ENCODE measurements at places on chromosomes 2 and 18.

- DNase-seq = no peak
Measured at GRCh38 chr2:62221141-62221540, 25.2 kb downstream of the B3GNT2 start.

- DNase-seq = no peak
Measured at GRCh38 chr2:181304011-181304844, 153.0 kb upstream of the ITGA4 start.

DNA sequence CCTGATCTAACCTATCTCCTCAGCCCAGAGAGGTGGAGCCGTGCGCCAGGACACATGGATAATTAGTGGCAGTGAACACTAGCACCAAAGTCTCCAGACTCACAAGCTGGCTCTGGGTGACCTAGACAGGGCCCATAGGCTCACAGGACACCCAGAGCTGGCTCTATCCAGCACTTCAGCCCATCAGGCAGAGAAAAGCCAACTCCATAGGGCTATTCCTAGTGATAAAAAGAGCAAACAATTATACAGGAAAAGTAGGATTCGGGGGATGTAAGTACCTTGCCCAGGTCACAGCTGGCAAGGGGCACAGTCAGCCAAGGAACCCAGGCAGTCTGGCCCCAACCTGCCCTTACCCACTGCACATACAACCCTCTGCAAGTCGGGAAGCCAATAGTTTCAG, 178.6 kb downstream of the TNS1 start:
- no peak for DNase-seq

DNA sequence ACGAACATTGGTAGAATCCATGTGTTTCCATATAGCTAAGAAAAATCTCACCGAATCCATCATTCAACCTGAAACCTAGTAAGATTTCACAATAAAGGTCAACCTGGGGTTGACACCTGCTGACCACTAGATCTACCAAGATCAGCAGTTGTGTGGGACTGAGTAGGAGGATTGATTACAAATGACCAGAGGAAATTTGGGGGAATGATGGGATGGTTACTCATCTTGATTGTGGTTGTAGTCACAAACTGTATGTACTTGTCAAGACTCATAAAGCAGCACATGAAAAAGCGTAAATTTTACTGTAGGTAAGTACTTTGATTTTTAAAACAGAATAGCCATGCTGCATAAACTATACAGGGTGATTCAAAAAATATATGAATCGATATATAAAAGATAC, 14.7 kb downstream of the DAPL1 start:
- DNase-seq = no peak

- DNase-seq = peak; percentile 32
Measured at GRCh38 chr2:150811259-150811855, 323.9 kb upstream of the RND3 start.

DNA sequence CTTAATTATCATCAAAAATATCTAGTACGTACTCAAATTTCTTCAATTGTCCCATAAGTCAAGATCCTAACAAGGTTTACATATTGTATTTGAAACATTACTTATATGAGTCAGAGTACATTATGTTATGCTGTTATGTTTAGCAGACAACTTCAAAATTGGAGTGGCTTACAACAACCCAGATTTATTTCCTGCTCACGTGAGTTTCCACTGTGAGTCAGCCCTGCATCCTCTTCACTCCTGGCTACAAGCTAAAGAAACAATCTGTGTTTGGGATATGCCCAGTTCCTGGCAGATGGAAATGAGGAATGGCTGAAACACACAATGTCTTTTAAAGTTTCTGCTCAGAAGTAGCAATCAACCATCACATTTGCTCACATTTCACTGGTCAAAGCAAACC, 31.5 kb upstream of the TANC1 start:
- no peak for DNase-seq

DNA sequence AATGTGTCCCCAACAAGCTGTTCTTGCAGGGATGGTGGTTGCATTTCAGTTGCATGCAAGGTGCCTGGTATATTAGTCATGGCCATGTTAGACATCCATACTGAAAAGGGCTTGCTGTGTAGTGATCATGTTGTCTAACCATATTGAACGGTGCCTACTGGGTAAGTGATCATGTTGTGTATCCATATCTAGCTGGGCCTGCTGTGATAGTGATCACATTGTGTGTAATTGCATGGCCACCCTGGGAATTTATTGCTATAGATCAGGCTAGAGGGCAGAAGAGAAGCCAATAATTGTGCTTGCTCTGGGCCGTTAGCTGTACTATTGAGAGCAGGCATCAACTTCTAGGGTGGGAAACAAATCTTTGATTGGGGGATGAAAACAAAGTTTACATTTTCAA, 9.8 kb upstream of the EPC2 start:
- DNase-seq = no peak

DNA sequence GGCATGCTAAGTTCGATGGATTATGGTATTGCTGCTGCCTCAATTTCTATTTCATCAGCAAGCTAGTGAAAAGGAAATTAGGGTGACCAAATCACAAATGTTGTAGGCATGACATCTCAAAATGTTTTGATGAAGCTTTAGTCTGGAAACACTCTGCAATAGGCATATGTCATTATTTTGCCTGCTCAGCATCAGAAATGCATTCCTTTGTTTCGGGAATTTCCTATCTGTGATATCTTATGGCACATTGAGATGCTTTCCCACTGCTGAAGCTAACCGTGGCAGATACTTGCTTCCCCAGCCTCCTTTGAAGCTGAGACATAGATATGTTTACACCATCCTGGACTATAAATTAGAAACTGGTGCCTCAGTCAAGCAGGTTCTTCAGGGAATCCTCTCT, 119.7 kb downstream of the CDC42EP3 start:
- DNase-seq = no peak

GRCh38 chr2:175039031-175039430, 33.9 kb upstream of the CHN1 start:
- no peak for DNase-seq

- no peak for DNase-seq
Measured at GRCh38 chr2:37866171-37866934, 58.7 kb upstream of the RMDN2 start.

DNA sequence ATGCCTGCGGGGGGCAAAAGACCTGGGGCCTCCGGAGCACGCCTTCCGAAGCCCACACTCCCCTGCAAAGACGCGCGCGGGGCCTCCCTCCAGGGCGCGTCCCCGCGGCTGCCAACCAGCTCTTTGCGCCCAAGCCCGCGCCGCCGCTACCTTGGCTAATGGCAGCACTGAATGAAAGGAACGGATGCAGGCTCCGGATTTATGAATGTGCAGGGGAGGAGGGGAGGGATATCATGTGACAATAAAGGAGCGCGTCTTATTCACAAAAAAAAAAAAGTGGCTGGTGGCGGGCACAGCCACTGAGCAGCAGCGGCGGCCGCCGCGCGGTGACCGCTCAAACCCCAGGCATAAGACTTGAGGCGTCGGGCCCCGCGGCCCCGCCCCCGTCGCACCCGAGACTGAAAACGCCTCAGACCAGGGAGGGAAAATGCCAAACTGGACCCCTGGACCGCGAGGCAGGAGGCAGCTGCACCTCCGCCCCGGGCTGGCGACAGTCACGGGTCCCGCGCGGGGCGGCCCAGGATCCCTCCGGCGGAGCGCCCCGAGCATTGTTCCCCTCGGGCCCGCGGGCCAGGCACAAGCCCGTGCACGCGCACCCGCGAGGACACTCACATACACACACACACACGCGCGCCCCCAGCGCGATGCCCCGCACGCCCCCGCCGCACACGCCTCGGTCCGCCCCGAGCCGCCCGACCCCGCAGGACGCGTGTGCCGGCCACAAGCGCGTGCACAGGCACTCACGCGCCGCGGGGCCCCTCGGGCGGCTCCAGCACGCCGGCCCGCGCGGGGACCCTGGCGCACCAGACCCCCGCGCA, 1.6 kb downstream of the SPRED2 start:
- peak; percentile 77 for DNase-seq

DNA sequence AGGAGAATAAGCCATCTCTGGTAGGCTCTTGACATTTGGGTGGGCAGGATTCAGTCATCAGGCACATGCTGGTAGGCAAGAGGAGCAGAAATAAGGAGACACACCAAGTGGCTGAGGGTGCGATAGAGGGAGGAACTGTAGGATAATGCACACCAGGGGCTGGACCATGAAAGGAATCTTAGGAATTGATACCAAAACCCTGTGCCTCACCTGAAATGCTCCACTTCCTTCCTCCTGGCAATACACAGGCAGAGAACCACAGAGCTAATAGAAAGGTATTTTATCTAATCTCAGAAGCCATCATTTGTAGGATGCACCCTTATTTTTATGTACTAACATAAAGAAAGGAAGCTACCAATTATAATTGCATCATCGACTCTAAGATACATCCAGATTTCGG, 4.4 kb upstream of the CYP1B1 start:
- no peak for DNase-seq

DNA sequence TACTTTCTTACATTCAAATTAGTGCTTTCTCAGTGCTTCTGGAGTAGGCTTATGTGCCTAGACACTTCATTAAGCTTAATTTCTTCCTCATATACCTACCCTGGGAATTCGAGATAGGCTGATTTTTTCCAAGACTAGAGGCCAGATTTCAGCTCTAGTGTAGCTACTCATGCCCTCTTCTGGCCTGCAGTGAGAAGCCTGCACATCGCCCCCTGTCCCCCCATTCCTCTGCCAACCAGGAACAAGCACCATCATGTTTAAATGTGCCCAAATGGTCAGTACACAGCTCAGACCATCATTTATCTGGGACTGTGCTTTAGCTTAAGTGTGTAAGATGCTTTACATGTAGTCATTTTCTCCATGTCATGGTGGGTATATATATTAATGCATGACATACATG, 1218.8 kb upstream of the LRRTM1 start:
- DNase-seq = no peak

GRCh38 chr2:100228415-100228814, 86.0 kb upstream of the AFF3 start:
- no peak for DNase-seq

GRCh38 chr18:60898111-60898510, 435.1 kb upstream of the CDH20 start:
- DNase-seq = no peak

DNA sequence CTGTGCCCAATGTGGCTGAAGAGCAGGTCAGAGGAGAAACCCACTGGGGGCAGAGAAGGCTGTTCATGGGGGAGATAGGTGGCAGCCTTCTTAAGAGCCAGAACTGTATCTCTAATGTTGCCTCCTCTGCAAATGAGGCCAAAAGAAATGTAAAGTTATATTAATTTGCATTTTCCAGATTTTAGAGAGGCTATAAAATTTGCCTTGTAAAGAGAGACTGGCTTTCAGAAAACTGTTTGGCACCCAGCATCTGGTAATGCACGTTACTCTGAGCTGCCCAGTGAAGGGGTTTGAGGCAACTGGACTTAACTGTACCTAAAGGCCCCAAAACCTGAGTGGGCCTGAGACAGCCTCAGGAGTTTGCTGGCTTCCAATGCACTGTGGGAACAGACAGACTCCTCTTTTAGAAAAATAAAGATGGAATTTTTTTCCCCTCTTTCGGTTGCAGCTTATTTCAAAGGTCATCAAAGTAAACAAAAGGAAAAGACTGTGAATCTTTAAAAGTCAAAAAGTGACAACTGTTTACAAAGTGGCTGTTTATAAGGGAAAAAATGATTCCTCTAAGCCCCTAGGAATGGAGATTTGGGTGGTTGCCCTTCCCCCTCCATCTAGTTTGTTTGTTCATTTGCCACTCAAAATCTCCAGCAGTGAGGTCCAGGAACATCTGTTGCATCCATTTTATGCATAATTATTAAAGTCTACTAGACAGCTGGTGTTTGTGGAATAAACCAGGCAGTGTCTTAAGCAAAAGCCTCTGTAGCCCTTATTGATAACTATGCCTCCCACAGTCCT, 132.2 kb upstream of the ZFP36L2 start:
- no peak for DNase-seq

- DNase-seq = no peak
Measured at GRCh38 chr2:20481798-20482405, 35.0 kb downstream of the RHOB start.

Measured in NCI-H526 treated with DMSO at 0.1 percent for 48 hours (cell line).